Stomach (tissue), 19 donors: ENCODE measurements at places on chromosomes 6 and 20. TPM values are rescaled to one million over a fixed set of nuclear protein-coding genes. Genes with fewer than 3 reads are reported as not detected.
A peak's percentile ranks its signal among the peaks of the same experiment; 100 is the strongest.

DNA sequence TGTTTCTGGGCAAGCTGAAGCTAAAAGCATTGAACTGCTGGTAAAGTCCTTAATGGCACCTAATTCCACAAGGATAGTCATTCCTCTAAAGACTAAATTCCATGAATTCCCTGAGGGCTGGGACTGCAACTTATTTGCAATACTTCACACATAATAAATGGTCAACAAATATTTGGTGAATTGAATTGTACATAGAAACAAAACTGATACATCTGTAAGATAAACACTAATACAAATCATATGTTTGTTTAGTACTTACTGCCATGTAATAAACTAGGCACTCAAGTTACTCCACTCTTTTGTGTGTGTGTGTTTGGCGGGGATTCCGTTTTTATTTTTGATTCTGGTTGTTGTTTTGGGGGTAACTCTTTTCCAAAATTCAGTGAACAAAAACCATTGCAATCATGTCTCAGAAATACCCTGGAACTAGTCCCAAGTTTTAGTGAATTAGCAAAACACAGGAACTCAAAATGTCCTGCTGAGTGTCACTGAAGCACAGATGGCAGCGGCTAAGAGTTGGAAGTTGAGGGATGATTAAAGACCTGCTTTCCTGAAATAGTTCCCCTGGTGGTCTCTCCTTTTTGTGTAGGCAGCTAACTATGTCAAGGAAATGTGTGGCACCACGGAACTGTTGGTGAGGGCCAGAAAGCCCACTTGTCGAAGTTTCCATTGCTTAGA lies 74.8 kb upstream of the SNRPB2 start:
- no peaks in the 10 kb centered on the region for H3K4me1 ChIP-seq
- no peak for DNase-seq
- H3K36me3 ChIP-seq = no peaks in the 10 kb centered on the region
- H3K27ac ChIP-seq = no peak overlapping the region
- H3K27me3 ChIP-seq = no peaks in the 10 kb centered on the region
- H3K4me3 ChIP-seq = no peak overlapping the region

DNA sequence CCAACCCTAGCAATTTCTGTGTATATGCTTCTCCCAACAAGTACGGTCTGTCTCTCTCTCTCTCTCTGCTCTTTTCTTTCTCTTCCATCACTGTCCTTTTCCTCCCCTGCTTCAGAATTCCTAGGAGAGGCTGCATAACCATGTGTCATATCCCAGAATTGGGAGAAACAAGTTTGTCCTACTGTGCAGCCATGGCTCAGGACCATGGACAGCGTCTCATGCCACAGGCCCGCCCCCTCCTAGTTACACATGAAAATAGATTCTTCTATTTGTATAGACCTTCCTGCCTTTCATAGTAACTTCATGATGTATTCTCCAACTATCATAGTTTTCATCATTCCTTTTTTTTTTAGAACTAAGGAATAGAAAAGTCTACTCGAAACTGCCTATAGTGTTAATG lies 98.0 kb downstream of the FNDC1 start:
- no peaks in the 10 kb centered on the region for H3K27me3 ChIP-seq
- no peak for DNase-seq
- no peak overlapping the region for H3K4me3 ChIP-seq
- H3K36me3 ChIP-seq = no peaks in the 10 kb centered on the region
- H3K27ac ChIP-seq = no peak overlapping the region

GRCh38 chr6:138931660-138932059 lies 56.4 kb downstream of the REPS1 start:
- H3K36me3 ChIP-seq = peaks cover 31% of the 10 kb centered on the region
- no peak overlapping the region for H3K27ac ChIP-seq
- H3K4me3 ChIP-seq = no peak overlapping the region
- no peaks in the 10 kb centered on the region for H3K27me3 ChIP-seq

- no peak overlapping the region for H3K4me3 ChIP-seq
- no peaks in the 10 kb centered on the region for H3K4me1 ChIP-seq
- H3K27ac ChIP-seq = no peak overlapping the region
- no peaks in the 10 kb centered on the region for H3K36me3 ChIP-seq
- DNase-seq = no peak
Measured at GRCh38 chr6:129206821-129207220, 323.9 kb downstream of the LAMA2 start.

- H3K27me3 ChIP-seq = no peaks in the 10 kb centered on the region
- H3K4me1 ChIP-seq = peaks cover 8% of the 10 kb centered on the region
- H3K4me3 ChIP-seq = no peak overlapping the region
Measured at GRCh38 chr6:3723966-3724365, 27.5 kb downstream of the PXDC1 start.

- peaks cover 4% of the 10 kb centered on the region for H3K27me3 ChIP-seq
- H3K4me1 ChIP-seq = no peaks in the 10 kb centered on the region
Measured at GRCh38 chr20:49470922-49471321, 11.5 kb downstream of the KCNB1 start.

DNA sequence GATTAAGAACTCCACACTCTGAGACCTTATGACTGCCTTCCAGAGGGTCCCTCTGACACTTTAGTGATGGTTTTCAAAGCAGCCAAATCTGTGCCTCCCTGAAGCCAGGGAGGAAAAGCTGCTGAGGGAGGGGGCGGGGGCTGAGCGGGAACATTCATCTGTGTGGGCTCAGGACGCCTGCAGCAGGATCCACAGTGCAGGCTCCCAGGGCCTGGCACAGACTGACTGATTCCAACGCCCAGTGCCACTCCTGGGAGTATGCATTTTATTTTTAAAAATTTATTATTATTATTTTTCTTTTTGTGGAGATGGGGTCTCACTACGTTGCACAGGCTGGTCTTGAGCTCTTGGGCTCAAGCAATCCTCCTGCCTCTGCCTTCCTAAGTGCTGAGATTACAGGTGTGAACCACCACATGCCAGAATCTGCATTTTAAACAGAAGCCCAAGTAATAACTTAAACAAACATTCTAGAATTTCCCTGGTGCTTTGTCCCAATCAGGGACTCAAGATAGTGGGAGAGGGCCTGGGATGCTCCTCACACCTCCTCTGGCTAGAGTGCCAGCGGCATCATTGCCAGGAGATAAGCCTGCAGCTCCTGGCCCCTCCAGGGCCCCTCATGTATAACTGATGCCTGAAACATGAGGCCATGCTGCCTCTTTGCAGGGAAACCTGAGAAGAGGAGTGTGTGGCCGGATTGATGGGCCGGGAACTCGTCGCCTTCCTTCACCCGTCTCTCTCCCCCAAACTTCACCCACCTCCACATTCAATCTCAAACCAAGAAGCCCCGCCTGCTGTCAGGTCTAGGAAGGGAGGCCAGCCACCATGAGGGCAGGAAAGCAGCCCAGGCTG lies 438 bp upstream of the TMC2 start:
- no peaks in the 10 kb centered on the region for H3K36me3 ChIP-seq
- DNase-seq = no peak
- H3K27me3 ChIP-seq = no peaks in the 10 kb centered on the region
- H3K27ac ChIP-seq = no peak overlapping the region

DNA sequence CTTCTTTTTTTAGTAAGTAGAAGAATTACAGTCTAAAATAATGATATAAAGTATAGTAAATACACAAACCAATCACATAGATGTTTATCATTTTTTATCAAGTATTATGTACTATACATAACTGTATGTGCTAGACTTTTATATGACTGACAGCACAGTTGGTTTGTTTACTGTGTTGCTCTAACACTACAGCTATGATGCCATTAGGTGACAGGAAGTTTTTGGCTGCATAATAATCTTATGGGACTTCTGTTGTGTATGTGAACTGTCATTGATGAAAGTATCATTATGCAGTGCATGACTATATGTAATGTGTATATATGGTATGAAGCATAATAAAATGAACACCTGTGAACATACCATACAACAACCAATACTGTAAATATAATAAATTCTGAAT lies 104.0 kb downstream of the ZFAND3 start:
- peaks cover 23% of the 10 kb centered on the region for H3K4me1 ChIP-seq
- H3K36me3 ChIP-seq = no peaks in the 10 kb centered on the region
- DNase-seq = no peak
- H3K27ac ChIP-seq = no peak overlapping the region
- H3K4me3 ChIP-seq = no peak overlapping the region
- no peaks in the 10 kb centered on the region for H3K27me3 ChIP-seq

- no peaks in the 10 kb centered on the region for H3K27me3 ChIP-seq
- H3K36me3 ChIP-seq = no peaks in the 10 kb centered on the region
- H3K4me3 ChIP-seq = no peak within 1 kb of the TSS
- peak; percentile 66 for DNase-seq
- no peaks in the 10 kb centered on the region for H3K4me1 ChIP-seq
- H3K27ac ChIP-seq = no peak within 1 kb of the TSS
Measured at GRCh38 chr6:30135757-30136156, at the start of gene TRIM40. Gene TRIM40, plus strand, starts transcription at chr6:30136140. Its CDS starts 897 bp downstream, at chr6:30137037.

DNA sequence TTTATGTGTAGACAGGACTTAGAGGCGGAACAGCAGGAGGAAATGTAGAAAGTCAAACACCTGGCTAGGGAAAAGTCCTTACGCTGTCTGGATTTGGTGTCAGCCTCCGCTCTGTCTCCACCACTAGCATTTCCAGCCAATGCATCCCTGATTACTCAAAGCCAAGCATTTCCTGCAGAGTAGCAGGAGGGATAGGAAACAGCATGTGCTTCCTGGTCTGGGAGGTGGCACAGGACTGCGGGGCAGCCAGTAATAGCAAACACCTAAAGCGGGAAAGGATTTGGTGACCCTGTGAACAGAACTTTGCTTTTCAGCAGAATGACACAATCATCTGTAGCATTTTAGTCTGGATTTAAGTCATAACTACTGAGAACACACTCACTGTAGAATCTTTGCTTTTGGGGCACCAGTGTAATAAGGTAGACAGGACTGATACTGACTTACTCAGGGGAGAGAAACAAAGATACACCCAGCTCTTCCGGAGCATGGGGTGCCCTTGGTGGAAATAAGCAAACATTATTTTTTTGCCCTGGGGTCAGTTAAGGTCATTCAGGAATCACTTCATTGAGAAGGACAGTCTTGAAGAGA lies 133.3 kb upstream of the AHI1 start:
- H3K4me3 ChIP-seq = no peak overlapping the region
- H3K27ac ChIP-seq = no peak overlapping the region
- no peaks in the 10 kb centered on the region for H3K27me3 ChIP-seq

GRCh38 chr20:43564993-43565757 lies 6.3 kb downstream of the SGK2 start:
- peaks cover 36% of the 10 kb centered on the region for H3K36me3 ChIP-seq
- DNase-seq = no peak
- H3K27me3 ChIP-seq = no peaks in the 10 kb centered on the region
- H3K4me1 ChIP-seq = peaks cover 13% of the 10 kb centered on the region

DNA sequence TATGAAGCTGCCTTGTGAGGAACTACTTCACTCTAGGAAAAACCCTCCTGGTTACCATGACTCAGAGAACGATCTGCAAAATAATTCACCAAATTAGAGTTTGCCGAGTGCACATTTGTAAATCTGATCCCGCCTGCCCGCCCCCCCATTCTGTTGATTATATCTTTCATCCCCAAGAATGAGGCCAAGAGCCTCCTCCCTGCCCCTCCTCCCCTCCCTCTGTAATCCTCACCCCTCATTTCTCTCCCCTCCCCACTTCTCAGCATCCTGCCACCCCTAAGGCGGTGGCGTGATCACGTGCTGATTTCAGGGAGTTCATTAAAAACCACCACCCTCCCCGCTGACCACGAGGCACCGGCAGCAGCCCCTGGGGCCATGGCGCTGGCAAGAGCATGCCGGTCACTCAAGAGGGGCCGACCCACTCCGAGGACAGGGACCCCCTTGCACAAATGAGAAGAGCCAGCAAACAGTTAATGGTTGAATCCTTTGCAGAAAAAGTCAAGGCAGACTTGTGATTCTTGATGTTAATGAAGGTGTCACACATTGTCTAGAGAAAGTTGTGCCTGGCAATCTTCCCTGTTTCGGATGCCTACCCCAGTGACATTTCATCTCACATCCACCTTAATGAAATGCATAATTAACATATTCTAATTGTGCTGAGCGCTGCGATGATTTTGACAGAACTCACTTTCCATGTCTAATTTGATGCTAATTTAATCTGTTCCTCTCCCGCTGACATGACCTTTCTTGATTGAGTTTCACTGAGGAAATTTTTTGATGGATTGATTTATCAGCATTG lies 247.9 kb downstream of the ZNF217 start:
- peaks cover 3% of the 10 kb centered on the region for H3K4me1 ChIP-seq
- no peaks in the 10 kb centered on the region for H3K27me3 ChIP-seq
- no peak overlapping the region for H3K27ac ChIP-seq
- no peak overlapping the region for H3K4me3 ChIP-seq
- no peak for DNase-seq

- H3K4me3 ChIP-seq = no peak overlapping the region
- H3K4me1 ChIP-seq = no peaks in the 10 kb centered on the region
- DNase-seq = no peak
- H3K36me3 ChIP-seq = no peaks in the 10 kb centered on the region
- H3K27me3 ChIP-seq = no peaks in the 10 kb centered on the region
Measured at GRCh38 chr6:10478187-10479040, 42.7 kb upstream of the GCNT2 start.

FABP7 gene
- not detected for total RNA-seq

KAT14 gene
- 19.5 TPM for total RNA-seq

STX11 gene
- 2.2 TPM for total RNA-seq

SAMD5 gene
- total RNA-seq = 19.1 TPM

CST4 gene
- total RNA-seq = not detected

TP53INP2 gene
- total RNA-seq = 8.4 TPM
